ENCODE measurements at places on chromosomes 7 and 10.

GRCh38 chr7:33547880-33548279 is 357.5 kb upstream of the BMPER start:
- DNase-seq: no peak

DNA sequence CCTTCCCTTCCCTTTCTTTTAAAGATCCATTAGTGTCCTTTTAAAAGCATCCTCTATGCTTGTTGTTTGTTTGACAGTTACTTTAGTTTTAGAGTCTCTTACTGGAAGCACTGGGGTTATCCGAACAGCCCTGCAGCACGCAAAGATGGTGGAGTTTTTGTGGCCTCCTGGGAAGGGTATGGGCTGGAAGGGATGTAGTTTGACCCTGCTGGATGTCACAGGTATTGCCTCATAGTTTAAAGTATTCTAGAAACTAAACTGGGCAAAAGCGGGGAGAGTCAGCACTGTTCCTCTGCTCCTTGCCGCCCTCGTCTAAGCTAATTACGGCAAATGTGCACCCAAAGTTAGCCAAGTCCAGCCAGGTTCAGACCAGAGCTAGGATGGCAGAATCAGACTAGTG is 35.8 kb upstream of the GNAI1 start:
- DNase-seq: no peak

GRCh38 chr7:144391823-144392255 is 11.7 kb downstream of the NOBOX start:
- no peak for DNase-seq

GRCh38 chr10:29600821-29601220 is 34.0 kb downstream of the SVIL start:
- DNase-seq: no peak

DNA sequence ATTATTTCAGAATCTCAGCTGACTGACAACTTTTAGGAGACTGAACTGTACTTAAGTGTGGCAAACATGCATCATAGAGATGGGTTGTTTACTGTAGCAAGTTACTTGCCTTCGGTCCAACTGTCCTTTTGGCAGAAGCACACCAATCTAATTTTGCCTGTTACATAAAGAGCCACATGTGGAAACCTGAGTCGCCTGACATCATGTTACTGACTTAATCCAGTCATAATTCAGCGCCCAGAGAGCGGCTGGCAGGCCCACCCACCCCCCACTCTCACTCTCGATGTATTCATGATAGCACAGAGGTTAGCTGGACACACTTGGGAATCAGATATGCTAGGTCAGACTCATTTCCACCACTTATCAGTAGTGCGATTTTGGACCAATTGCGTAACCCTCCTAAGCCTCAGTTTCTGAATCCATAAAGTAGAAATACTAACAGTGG is 57.3 kb upstream of the CAPZA2 start:
- no peak for DNase-seq
